OCI-M1 (cell line): ENCODE measurements at places on chromosomes 2 and 18.

DNA sequence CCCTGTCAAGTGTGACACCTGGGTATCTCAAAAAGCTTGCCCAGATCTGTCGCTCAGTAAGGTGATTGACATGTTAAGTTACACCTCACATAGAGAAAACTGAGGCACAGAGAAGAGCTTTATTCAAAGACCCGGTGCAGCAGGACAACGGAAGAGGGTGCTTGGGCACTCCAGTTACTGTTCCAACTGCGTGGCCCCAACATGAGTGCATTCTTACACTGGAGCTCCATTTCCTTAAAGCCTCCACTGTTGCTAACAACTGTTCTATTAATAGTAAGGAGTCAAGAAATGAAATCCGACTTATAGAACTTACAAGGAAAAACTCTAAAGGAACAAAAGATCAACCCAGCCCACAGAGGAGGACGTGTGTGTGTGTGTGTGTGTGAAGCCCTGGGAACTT lies 54.8 kb upstream of the REV1 start:
- DNase-seq: no peak

- DNase-seq: no peak
These were observed 98.3 kb downstream of the FMNL2 start for GRCh38 chr2:152433289-152433688.

DNA sequence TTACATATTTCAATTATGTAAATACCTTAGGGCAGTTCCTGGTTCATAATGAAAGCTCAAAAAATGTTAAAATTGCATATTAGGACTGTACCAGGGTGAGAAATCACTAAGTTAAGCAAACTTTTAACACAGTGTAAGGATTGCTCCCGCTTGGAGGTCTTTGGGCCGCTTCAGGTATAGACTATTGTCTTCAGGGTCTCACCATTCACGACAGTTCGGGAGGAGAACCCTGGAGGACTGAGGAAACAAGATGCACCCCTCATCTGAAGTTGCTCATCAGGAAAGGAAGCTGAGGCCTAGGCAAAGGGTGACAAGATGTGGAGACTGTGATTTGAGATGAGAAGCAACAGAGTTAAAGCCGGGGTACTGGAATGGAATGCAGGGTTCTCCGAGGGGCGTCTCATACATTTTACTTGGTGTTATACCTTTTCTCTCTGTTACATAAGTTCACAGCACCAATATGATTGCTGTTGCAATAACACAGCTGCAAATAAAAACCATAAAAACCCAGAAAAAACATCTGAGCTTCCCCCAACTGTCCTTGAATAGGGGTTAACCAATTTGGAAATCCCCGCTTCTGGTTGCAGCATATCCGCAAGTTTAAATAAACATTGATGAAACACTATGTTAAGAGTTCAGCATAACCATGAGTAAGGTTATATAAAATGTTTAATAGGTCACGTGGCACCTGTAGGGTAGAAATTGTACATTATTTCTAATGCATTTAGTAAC lies 40.1 kb downstream of the FBXO48 start:
- no peak for DNase-seq

DNA sequence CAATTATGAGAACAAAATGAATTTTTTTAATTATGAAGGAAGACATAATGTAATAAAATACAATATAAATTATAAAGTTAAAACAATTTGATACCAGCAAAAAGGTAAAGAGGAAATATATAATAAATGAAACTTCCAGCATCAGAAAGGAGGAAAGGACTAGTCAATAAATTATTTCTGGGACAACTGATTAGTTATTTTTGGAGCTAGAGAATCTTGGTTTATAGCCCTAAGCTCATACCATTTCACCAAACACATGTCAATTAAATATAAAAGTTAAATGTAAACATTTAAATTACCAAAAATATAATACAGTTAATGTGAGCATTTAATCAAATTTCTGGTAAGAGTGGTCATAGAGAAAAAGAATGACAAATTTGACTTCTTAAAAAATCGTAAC lies 12.1 kb downstream of the ACTG2 start:
- no peak for DNase-seq

DNA sequence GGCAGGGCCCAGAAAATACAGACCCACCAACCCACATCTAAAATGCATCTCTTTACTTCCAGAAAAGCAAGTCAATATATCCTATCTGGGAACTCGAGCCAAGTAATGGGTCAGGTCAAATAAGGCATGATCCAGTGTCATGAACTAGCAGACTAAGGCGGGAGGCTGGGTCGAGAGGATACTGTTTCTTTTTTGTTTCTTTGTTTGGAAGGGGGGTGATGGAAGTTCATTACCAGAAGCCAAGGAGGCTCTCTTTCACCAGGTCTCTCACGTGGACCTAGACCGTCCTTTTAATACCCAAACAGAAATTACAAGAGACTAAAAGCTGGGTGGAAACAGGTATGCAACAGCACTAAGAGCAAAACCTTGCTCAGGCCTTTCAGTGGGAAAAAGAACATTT lies 108.3 kb downstream of the HDAC4 start:
- DNase-seq: no peak

DNA sequence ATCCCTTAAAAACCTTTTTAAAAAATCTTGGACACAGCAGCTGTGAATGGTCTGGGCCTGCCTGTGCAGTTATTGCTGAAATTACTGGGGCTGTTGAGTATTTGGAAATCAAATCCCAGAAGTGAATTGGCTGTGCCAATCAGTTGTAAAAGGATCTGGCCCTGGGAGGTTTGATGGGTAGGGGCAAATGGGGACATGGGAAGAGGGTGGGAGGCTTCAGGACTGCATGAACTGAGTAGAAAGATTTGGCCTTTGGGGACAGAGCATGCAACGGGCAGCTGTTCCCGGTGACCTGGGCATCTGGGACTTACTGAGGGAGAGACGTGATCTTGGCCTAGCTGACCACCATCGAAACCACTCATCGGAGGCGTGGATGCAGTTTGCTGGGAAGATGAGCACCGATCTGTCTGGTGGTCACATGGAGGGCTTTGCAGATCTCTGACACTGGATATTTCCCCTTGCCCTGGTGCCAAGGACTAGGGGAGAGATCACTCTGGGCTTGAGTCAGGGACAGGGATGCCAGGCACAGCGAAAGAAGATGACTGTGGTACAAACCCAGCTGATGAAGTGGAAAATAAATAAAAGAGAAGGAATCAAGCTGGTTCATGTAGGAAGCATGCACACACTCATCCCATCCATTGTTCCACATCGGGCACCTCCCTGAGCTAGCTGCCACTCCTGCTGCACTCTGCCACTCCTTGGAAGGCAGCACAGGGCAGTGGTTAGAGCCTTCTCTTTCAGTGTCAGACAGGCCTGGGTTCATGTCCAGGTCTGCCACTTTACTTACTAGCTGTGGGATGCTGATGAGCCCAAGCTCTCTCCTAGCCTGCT lies 58.4 kb downstream of the SEMA4F start:
- DNase-seq: no peak

DNA sequence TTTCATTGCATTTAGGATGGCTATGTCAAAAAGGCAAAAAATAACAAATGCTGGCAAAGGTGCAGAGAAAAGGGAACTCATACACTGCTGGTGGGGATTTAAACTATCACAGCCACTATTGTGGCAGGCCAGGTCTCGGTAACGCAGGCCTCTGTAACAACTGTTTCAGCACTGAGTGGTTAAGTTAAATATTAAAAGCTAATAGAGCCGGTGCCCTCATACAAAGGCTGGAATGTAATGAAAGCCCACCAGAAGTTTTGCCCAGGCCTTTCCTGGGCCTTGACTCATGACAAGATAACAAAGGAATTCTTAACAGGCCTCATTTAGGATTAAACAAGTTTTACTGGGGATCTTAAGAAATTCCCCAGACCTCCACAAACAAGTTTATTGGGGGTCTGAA lies 10.7 kb downstream of the MERTK start:
- DNase-seq: no peak

- DNase-seq: no peak
These were observed 210.9 kb upstream of the SP5 start for GRCh38 chr2:170503971-170504809.

GRCh38 chr2:46999857-47000678 lies 84.5 kb upstream of the MCFD2 start:
- DNase-seq: no peak

DNA sequence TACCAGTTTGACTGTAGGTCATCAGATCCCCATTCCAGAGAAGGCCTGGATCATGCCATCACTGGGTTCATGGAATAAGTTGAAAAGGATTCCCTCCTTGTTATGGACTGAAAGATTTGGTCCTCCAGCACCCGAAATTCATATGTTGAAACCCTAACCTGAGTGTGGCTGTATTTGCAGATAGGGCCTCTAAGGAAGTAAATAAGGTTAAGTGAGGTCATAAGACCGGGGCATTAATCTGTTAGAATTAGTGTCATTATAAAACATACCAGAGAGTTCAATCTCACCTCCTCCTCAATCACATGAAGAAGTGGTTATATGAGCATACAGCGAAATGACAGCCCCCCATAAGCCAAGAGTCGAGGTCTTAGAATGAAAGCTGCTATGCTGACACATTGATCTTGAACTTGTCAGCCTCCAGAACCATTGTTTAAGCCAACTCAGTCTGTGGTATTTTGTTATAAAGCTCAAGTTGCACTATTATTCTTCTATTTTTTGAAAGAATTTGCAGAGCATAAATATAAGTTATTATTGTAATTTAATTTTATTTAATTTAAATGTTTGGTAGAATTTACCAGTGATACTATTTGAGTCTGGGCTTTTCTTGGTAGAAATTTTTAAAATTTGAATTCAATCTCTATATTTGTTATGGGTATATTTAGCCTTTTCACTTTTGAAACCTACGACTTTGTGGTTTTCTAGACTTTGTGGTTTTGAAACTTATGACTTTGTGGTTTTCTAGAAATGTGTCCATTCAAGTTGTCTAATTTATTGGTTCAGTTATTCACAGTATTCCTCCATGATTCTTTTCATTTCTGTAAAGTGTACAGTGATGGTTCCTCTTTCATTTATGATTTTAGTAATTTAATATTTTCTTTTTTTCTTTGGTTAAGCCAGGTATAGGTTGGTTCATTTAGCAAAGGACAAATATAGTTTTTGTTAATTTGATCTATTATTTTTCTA lies 1206.7 kb upstream of the CDH2 start:
- peak; percentile 48 for DNase-seq

GRCh38 chr2:104658904-104659591 lies 194.9 kb upstream of the POU3F3 start:
- DNase-seq: no peak

DNA sequence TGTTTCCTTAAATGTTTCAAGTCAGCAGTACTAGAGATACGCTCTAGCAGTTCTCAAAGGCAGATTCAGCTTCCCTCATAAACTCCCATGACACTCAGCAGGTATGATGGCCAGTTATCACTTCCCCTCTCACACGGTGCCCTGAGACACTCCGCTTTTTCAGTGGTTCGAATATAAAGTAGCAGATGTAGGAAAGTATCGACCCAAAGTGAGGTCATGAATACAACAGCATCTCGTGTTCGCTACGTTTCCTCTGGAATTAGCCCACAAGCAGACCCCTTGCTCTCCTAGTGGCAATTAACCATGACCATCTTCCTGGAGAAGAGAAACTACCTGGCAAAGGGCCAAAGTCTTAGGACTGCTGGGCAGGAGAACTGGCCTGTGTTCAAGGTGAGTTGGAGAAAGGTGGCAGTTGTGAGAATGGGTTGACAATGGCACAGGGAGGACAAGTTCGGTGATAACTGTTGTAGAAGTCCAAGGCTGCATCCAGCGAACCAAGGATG lies 9.3 kb upstream of the AGBL5 start:
- DNase-seq: no peak

DNA sequence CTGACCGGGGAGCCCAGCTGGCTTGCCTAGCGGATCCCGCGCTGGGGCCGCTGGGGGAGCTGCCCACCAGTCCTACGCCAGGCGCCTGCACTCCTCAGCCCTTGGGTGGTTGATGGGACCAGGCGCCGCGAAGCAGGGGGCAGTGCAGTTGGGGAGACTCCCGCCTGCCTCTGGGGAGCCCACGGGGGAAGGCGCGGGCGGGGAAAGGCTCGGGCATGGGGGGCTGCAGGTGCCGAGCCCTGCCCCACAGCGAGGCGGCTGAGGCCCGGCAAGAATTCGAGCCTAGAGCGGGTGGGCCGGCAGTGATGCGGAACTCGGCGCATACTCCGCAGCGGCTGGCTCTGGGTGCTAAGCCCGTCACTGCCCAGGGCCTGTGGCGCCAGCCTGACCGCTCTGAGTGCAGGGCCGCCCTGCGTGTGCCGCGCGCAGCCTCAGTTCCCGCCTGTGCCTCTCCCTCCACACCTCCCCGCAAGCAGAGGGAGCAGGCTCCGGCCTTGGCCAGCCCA lies 249.1 kb upstream of the TEKT4 start:
- no peak for DNase-seq

GRCh38 chr2:191043438-191043837 lies 29.5 kb upstream of the STAT1 start:
- no peak for DNase-seq

DNA sequence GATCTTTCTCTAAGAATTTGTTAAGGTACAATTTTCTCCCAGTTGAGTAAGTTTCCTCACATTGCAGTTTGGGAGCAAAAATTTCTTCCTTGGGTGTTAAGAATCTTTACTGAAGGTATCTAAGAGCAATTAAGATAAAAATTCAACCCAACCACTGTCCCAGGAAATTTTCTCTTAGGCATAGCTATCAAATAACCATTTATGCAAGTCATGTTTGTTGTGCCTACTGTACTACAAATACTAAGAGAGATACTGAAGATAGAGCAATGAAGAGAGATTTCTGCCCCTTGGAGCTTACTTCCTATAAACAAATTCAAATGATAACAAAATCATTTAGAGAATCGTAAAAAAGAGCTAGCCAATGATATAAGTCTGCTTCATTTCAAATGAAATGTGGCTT lies 402.8 kb downstream of the LRRTM4 start:
- DNase-seq: no peak

- DNase-seq: no peak
These were observed 8.1 kb upstream of the ZNF24 start for GRCh38 chr18:35352283-35352682.

- DNase-seq: no peak
These were observed 77.3 kb downstream of the SRBD1 start for GRCh38 chr2:45533771-45534170.

GRCh38 chr2:224807153-224807964 lies 91.2 kb upstream of the CCDC195 start:
- no peak for DNase-seq

GRCh38 chr18:70295192-70296188 lies 6.6 kb downstream of the SOCS6 start:
- DNase-seq: peak; percentile 31

GRCh38 chr2:228407821-228408220 lies 226.3 kb upstream of the SPHKAP start:
- no peak for DNase-seq

- DNase-seq: peak; percentile 61
These were observed 16.1 kb downstream of the ACOXL start for GRCh38 chr2:110748489-110748867.

DNA sequence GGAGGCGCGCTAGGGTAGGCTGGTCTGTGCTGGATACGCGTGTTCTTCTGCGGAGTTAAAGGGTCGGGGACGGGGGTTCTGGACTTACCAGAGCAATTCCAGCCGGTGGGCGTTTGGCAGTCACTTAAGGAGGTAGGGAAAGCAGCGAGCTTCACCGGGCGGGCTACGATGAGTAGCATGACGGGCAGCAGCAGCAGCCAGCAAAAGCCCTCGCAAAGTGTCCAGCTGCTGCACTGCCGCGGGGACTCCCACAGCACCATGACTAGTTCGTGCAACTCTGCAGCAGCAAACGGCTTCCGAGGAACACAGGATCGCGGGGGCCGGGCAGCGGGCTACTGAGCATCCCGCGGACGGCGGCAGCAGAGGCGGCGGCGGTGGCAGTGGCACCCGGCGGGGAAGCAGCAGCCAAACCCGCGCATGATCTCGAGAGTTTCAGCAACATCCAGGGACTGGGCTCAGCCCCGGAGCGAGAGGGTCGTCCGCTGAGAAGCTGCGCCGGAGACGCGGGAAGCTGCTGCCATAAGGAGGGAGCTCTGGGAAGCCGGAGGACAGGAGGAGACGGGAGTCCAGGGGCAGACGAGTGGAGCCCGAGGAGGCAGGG lies 368 bp downstream of the TMEFF2 start:
- DNase-seq: no peak
